ENCODE measurements at places on chromosomes 1 and 21.

GRCh38 chr1:33848205-33848937 lies 15.5 kb upstream of the HMGB4 start:
- DNase-seq: no peak

DNA sequence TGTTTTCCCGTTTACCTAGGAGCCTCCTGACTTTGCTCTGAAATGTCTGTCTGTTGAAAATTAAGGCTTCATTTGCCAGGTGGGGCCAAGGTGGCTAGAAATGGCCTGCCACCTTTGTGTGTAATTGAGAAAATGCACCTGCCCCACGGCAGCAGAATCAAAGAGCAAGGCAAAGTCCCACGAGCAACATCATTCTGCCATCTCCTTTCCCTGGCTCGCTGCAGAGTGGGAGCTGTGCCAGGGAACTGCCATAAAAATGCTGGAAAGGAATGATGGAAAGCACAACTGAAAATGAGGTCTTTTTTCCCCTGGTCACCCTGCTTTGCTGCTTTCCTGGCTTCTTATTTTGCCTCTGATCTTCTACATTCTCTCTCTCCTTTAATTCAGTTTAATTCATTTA lies 5.5 kb upstream of the OLFML2B start:
- no peak for DNase-seq

DNA sequence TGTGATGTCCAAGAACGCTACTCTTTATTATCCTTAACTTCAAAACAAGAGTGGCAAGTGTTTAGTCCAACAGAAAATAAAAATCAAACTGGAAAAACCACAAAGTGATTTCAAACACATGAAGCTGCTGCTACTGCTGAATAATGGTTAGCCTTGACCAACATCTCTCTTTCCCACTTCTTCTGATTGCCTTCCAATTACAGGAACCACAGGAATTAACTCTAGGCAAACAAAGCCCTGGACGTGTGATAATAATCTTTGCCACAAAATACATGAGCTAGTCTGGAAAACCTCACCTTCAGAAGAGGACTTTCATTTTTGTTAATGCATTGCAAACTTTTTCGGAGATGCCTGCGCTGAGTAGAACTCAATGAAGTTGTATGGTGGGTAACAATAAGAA lies 48.6 kb upstream of the COL11A1 start:
- DNase-seq: peak; percentile 22

DNA sequence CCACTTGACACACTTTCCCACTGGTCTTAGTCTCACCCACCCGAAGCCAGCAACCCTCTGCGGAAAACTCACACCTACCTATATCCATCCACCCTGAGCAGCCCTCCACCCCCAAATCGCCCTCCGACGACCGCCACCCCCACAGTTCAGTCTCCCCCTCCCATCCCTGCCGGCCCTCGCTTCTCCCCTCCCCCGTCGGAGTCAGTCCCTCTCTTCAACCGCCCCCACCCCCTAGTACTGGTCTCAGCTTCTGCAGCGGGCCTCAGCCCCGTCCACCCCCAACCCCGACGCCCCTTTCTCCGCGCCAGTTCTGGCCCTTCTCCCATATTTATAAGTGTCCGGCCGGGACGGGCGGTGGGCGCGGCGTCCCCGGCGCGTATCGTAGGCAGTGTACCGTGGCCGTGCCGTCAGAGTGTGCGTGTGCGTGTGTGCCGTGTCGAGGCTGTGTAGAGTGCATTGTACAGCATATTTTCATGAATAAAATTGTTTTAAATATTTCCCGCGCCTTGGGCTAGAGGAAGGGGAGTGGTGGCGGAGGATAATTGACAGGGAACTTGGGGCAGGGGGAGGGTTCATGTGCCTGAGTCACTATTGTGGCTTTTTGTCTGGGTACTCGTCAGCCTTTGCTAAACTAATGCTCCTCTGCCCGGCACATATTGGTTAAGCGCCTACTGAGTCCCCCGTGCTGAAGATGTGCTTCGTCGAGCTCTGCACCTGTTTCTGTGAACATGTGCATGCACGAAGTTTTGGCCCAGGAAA lies 22.0 kb downstream of the FOXO6 start:
- peak; percentile 26 for DNase-seq

DNA sequence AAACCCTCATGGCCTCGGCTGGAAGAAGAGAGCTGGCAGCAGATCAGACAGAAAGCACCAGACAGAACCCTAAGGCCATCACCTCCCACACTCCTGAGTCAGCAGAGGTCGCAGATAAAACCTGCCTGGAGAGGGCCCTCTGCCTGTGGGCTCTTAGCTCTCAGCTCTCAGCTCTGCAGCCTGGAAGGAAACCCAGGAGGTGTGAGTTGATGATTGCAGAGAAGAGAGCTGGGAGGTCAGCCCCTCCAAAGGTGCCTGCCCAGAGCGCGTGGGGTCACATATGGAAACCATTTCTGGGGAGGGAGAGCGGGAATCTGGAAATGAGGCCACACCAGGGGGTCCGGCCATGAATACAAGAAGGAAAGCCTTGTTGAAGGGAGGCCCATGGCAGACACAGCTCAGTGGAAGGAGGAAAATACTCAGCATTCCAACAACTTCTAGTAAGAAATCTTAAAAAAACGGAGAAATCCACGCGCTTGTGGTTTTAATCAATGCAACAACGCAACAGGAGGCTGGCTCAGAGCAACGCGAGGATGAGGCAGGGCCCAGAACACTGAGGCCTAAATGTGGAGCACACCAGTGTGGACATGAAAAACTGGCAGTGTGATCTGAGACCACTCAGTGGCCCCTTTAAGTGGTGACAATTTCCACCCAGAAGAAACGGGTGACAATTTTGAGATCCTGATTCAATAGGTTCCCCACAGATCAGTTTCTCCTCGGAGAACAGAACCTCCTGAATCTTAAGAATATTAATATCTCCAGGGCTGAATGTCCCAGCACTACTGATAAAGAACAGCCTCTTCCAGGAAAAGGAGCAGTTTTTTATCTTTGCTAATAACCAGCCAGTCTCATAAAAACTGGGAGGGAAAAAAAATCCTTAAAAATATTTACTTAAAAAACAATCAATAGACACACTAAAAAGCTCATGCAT lies 45.7 kb downstream of the PSMG1 start:
- no peak for DNase-seq

DNA sequence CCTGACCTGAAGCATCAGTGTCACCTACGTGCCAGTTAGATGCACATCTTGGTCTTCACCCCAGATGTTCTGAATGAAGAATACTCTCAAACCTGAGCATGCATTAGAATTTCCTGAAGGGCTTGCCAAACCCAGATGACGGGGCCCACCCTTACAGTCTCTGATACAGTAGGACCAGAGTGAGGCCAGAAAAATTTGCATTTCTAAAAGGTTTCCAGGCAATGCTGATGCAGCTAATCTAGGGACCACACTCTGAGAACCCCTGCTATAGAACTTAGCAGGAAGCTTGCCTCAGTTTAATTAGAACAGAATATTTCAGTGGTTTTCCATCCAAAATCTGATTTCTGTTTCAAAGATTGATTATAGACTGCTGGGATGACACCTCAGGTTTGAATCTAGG lies 9.9 kb upstream of the CTBS start:
- no peak for DNase-seq

DNA sequence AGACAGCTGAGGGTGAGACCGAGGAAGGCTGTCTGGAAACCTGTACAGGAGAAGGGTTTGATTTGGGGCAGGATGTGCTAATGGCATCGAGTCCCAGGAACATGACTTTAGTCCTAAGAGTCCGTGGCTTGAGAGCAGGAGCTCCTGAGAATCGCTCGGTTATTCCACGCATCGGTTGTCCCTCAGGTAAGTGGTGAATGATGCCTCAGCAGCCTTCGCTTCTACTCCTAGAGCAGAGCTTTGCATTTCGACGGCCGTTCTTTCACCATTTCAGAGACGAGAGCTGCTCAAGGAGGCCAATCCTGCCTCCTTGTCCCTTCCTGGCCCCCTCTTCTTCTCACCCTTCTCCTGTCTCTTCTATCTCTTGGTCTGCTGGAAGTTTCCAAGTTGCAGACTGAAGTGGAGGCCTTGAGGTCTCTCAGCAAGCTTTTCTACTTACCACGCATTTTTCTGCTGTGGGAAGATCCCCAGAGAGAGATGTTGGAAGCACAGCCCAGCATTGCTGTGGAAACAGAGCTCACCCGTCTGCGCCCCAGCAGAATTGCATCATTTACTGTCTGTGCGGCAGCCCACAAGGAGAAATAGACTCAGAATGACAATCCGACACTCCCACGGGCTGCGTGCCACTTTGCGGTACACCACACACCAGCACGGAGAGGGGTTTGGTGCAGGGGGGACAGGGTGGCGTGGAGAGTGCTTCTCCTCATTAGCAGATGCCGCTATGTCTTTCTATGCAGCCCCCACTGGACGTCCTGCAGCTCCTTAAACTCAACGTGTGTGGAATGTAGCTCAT lies 270.7 kb upstream of the C1orf174 start:
- DNase-seq: no peak

DNA sequence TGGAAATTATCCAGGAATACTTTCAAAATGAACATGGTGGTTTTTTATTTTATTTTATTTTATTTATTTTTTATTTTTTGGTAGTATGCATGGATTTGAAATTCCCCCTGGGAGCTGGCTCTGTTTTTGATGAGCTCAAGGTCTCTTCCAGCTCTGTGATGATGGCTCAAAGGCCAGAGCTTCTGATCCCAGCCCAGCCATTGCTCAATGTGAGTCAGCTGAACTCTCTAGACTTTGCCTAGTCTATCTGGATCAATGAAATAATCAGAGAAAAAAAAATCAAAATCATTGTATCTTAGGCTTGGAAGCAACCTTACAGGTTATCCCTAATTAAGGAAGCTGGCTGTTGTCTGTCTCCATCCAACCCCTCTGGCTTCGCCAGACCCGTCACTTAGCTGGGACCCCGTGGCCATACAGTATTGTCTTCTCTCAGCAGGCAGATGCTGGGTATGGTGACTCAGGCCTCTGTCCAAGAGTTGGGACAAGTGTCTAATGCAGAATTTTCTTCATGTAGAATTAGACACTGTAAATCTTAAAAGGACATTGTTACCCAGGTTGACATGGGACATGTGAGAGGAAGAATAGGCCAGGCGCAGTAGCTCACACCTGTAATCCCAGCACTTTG lies 90.2 kb upstream of the LPGAT1 start:
- no peak for DNase-seq

GRCh38 chr1:43266881-43267280 lies 2.9 kb upstream of the TMEM125 start:
- no peak for DNase-seq

DNA sequence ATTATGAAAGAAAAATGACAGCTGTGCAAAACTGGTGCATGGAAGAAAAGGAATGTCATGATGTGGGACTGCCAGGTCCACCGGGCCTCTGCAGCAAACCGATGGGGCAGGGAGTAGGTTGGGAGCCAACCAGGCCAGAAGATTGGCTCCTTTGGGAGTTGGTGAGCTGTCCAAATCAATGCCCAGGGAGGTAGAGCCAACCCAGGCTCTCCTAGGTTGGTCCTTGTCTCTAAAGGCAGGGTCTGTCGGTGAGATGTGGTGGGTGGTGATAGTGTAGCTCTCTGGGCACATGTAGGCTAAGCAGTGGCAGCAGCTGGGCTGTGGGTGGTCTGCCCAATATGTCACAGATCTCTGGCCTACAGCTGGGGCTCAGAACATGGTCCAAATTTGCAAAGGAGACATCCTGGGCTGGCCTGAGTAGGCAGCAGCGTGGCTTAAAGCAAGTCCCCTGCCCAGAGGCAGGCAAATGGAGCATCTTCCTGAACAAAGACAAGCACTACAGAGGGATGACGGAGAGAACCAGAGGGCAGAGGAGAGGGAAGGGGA lies 61.2 kb upstream of the PRDX6 start:
- DNase-seq: no peak

- peak; percentile 56 for DNase-seq
Measured at GRCh38 chr1:80427881-80428280, 1372.9 kb upstream of the ADGRL2 start.

- no peak for DNase-seq
Measured at GRCh38 chr1:248844526-248844925, 6.5 kb downstream of the ZNF672 start.

DNA sequence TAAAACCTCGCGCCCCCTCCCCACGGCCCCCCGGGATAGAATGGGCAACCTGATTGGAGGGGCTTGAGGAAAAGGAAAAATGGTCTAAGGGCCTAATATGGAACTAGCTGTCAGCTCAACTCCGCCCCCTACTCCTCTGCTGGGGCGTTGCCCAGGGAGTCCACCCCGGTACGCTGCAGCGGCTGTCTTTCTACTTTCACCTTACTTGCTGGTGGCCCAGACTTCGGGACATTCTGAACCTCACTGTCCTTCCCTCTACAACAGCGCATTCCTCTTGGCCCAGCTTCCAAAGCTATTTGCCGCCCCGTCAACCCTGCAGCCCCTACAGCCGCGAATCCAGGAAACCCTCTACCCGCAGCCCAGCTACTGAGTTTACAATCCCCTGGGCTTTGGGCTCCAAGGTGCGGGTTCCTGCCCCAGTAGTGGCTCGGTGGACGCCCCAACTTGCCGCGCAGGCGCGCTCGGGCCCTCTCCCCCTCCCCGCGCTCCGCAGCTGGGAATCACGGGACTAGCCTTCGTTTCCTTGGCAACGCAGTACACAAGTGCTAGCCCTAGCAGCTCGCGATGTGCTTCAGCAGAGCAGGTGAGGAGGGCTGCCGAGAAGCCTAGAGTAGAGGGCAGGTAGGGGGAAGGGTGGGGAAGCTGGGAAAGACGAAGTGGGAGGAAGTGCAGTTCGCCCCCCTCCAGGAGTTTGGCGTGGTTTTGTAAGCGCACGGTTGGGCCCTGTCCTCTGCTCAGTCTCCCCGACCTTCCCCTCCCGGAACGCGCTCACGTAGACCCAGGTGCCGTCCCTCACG lies 55.6 kb downstream of the CHIA start:
- DNase-seq: peak; percentile 83

GRCh38 chr1:88324899-88325298 lies 359.2 kb upstream of the PKN2 start:
- no peak for DNase-seq

GRCh38 chr1:95733031-95733430 lies 499.0 kb downstream of the RWDD3 start:
- DNase-seq: no peak

- DNase-seq: no peak
Measured at GRCh38 chr1:229098361-229098760, 172.6 kb upstream of the RAB4A start.

All from LHCN-M2 (cell line).